RPMI7951 (cell line): ENCODE measurements at places on chromosomes 1 and 21. TPM values are rescaled to one million over a fixed set of nuclear protein-coding genes. Genes with fewer than 3 reads are reported as not detected.

Gene SGIP1
- under 0.01 TPM in 1 of 2 replicates, not detected in the other for total RNA-seq

Gene HES4
- 0.39 and 0.48 TPM in 2 replicates for total RNA-seq

Gene RAB7B
- total RNA-seq, result 0.96 and 0.98 TPM in 2 replicates

Gene DAB1
- not detected in 2 replicates for total RNA-seq

Gene ANGPTL3
- not detected in 2 replicates for total RNA-seq

Gene HMCN1
- total RNA-seq, result 2.8 and 4.9 TPM in 2 replicates

Gene WDR77
- total RNA-seq, result 53.6 and 62.8 TPM in 2 replicates

Gene CYP4Z1
- total RNA-seq, result not detected in 2 replicates

Gene PTGS2
- 2.1 and 2.4 TPM in 2 replicates for total RNA-seq

Gene RNF11
- 147 and 164 TPM in 2 replicates for total RNA-seq

Gene CYP4X1
- 0.10 and 0.36 TPM in 2 replicates for total RNA-seq

DNA sequence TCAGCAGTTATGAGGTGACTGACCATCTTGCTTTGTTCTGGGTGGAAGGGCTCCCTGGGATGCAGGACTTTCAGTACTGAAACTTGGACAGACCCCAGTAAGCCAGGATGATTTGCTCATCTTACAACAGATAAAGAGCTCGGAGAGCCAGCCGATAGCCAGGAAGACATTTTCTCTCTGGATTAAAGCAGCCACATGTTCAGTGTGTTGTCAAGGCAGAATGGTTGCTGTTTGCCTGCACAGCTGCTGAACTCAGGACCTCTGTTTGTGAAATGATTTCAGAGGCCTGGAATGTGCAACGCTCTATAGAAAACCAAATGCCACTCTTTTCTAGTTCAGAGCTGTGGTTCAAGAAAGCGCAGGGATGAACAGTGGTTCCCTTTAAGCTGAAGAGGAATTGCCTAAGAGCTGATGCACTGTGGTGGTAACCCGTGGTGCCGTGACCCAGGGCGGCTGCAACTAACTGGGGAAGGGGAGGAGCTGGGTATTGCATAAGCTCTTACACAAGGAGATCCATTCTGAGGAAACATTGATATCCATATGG, 40.7 kb downstream of the CASQ2 start:
- DNase-seq, result peak; percentile 86

DNA sequence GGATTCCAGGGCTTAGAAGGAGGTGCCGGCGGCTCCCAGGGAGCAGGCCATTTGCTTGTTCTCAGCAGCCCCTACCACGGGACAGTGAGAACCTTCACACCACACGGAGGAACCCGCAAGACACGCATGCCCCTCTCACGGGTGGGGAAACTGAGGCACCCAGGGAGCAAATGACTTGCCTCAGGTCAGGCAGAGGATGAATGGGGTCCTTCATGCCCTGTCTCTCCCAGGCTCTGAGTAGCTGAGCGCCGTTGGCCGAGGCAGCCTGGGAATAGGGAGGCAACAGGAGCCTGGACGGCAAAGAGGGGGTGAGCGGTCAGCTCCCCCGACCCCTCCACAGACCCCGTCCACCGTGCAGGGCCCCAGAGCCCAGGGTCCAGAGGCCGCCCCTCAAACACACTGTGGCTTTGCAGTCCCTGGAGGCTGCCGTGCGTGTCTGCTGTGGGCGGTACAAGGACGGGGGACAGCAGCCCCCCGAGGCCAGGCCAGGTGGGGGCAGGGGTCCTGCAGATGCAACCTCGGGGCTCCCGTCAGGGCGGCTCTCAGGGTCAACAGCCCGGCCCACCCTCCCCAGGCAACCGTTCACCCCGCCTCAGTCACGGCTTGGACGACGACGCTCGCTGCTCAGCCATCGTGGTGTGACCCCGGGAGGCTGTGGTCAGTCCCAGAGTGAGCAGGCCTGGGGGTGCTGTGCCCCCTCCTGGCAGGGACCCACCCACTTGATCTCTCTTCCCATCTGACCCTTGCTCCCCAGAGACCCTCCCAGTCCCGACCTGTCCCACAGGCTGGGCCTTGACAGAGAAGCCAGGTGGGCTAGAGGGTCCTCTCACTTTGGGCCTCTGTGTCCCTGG, 15.8 kb upstream of the COL6A2 start:
- DNase-seq, result no peak

DNA sequence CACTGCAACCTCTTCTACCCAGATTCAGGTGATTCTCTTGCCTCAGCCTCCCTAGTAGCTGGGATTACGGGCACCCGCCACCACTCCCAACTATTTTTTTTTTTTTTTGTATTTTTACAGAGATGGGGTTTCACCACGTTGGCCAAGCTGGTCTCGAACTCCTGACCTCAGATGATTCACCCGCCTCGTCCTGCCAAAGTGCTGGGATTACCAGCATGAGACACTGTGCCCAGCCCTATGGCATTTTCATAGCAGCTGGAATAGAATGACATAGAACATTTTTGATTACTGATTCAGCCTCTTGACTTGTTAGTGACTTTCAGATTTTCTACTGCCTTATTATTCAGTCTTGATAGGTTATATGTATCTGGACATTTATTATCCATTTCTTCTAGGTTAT, 1046.2 kb downstream of the AMY1C start:
- DNase-seq, result no peak

DNA sequence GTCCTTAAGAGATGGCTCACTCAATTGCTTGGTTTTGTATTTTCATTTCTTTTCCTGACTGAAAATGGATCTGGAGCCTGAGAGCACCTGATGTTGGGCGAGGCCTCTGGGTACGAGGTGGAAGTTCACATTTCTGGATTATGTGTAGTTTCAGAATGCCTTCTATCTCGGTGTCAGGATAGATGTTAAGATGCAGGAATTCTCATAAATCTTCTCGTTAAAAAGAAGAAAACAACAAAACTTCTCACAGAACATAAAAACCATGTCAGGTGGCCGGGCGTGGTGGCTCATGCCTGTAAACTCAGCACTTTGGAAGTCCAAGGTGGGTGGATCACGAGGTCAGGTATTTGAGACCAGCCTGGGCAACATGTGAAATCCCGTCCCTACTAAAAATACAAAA, 101.8 kb downstream of the RHOU start:
- no peak for DNase-seq

GRCh38 chr1:211606914-211607753, 28.2 kb upstream of the SLC30A1 start:
- DNase-seq, result peak; percentile 78

DNA sequence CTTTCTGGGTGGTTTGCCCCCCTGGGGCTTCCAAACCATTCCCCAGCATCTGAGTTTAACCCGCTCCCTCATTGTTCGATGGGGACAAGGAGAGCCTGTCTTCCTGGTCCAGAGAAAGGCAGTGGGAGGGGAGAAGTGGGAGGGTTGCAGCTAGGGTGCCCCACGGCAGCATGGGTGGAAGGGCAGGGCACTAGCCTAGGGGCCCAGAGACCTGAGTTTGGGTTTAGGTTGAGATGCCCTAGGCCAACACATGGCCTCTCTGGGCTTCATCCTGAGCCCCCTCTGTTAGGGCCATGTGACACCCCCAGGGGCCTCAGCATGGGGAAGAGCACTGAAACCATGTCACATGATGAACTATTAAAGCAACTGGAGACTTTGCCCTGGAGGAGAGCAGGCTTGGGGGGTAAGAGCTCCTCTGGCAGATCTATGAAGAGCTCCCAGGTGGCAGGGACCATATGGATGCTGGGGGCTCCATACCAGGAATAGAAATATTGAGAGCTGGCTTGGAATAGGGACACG, 9.7 kb upstream of the RUNX3 start:
- DNase-seq, result no peak

GRCh38 chr1:228984646-228985631, 249.7 kb downstream of the RHOU start:
- no peak for DNase-seq

GRCh38 chr1:82806133-82806532, 1005.4 kb downstream of the ADGRL2 start:
- no peak for DNase-seq

- no peak for DNase-seq
These were observed 41.8 kb downstream of the HS2ST1 start for GRCh38 chr1:86956221-86956620.

DNA sequence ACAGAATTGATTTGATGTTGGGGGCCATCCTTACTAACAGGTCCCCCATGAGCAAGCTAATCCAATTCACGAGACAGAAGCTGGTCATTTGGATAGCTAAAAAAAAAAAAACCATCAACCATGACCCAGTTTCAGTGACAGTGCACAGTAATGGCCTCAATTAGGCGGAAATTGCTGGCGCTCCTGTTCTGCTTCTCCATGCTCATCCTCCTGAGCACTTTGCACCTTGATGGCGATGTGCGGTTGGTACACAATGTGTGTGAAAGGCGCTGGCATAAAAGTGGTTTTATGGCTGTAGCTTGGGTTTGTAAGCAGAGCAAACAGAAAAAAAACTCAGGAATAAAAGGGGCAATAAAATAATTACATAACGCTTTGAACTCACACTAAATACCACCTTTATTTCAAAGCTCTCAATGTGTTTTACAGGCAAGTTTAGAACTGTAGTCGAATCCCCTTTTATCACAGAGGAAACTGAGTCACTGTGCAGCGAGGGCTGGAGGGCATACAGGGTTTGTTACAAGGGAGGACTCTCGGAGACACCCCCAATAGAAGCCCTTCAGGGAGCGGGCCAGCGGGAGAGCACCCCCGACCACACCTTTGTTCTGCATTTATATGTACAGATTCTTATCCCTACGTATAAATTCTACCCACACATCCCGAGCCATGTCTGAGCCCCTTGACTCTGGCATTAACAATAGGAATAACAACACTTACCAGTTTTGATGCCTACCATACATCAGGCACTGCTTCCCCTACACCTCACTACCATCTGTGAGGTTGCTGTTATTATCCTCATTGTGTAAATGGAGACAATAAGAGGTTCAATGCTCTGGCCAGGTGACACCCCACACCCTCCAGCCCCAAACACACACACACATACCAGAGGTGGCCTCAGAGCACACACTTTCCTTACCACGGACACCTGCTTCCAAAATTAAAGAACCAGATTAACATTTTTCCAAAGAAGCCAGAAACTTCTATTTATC, 213.5 kb upstream of the IRF2BP2 start:
- DNase-seq, result no peak

DNA sequence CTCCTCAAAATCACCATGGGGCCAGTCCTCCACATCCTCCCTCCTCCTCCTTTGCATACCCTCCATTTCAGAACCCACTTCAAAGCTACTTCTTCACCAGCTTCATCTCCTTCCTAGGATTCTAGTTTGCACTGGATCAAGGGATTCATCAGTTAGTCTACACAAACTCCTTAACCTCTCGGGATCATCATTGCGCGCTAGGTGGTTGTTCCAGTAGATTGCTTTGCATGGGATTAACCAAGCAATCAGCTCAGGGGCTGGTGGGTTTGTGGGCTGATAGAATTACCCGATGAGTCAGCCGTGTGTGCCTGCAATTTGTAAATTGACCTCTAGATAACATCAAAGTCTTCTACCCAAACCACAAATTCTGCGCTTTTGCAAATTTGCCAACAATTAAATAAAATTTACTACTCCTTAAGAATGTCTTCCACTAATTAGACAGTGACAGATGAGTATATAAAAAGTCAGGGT, 7.7 kb downstream of the KANK4 start:
- peak; percentile 84 for DNase-seq

GRCh38 chr21:45011911-45012661, 62.3 kb upstream of the ADARB1 start:
- peak; percentile 84 for DNase-seq

- DNase-seq, result peak; percentile 58
These were observed 23.8 kb downstream of the TSEN15 start for GRCh38 chr1:184075055-184076029.

- no peak for DNase-seq
These were observed 17.7 kb downstream of the PRXL2B start for GRCh38 chr1:2604156-2604843.

- DNase-seq, result no peak
These were observed 83.9 kb upstream of the SGIP1 start for GRCh38 chr1:66450043-66450514.

DNA sequence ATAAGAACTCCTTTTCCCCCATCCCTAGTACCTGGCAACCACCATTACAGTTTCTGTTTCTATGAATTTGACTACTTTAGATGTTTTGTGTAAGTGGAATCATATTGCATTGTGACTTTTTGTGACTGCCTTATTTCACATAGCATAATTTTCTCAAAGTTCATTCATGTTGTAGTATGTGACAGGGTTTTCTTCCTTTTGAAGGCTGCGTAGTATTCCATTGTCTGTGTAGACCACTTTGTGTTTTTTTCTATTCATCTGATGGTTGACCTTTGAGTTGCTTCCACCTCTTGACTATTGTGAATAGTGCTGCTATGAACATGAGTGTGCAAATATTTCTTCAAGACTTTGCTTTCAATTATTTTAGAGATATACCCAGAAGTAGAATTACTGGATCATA, 225.8 kb upstream of the L1TD1 start:
- DNase-seq, result no peak

- no peak for DNase-seq
These were observed at the start of gene DRAXIN for GRCh38 chr1:11691302-11691914. TSS of gene DRAXIN (plus strand) at chr1:11691710. CDS start at chr1:11706259, 14,549 bp downstream.

DNA sequence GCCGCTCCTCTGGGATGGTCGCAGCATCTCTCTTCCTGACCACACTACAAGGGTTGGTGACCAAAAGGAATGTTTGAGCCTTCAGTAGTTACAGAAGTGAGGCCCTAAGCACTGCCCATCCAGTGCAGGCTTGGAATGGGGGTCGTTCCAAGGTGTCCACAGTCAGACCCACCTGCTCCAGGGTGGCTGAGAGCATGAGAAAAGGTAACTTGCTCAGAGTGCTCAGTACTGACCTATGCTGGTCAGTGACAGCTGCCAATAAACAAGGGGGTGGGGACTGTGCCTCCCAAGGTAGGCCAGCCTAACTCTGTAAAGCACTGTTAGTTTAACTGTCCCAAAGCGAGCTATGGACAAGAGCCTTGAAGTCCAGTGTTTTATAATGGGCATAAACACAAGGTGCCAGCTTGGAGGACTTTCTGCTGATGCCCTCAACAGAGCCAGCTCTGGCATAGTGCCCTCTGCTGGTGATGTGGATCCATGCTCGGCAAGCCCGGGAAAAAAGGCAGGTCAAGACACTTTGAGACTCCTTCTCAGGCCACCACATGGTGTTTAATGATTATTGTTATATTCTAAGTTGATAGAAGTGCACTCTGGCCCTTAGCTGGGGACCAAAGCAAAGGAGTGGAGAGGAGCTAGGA, 78.1 kb upstream of the DNAH14 start:
- DNase-seq, result peak; percentile 58

DNA sequence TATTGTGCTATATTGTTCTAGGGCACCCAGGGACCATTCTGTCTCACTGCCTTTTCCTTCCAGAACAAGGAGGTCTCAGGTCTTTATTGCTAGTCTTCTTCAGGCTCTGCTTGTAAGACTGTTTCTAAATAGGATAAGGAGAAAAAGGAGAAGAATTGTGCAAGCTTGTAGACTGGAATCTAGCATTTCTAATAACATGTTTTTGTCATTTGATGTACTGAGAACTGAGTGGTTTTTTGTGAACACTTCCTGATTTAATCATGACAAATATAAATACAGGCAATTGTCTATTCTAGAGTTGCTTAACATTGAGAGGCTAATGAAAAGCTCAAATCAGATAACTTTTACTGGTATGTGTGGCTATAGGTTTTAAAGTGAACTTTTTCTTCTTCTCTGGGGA, 77.6 kb downstream of the CLIC4 start:
- no peak for DNase-seq

DNA sequence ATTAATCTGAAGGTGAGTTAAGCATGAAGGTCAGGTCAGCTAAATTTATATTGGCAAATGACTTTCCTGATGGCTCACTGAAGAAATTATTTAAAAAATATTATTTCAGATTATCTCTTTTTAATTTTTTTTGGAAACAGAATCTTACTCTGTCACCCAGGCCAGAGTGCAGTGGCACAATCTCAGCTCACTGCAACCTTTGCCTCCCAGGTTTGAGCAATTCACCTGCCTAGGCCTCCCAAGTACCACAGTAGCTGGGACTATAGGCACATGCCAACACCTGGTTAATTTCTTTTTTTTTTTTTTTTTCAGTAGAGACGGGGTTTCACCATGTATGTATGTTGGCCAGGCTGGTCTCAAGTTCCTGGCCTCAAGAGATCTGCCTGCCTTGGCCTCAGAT, 976.7 kb downstream of the TTLL7 start:
- no peak for DNase-seq
